Fibroblast of skin of back (primary cell): ENCODE measurements at places on chromosomes 4 and X.

DNA sequence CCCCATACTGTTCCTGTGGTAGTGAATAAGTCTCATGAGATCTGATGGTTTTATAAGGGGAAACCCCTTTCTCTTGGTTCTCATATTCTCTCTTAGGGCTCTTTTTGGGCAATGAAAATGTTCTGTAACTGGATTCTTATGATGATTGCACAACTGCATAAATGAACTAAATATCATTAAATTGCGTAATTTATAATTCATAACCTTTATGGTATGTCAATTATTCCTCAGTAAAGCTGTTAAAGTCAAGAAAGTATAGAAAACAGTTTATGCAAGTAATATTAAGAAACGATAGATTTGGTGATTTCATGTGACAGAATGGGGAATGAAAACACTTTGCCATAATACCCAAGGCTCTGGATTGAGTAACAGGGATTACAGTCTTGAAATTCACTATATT is 33.5 kb upstream of the SPANXD start:
- DNase-seq, result no peak

- DNase-seq, result no peak
Measured at GRCh38 chrX:139647597-139647996, 60.4 kb downstream of the MCF2 start.

GRCh38 chr4:102388611-102389010 is 43.3 kb upstream of the SLC39A8 start:
- DNase-seq, result no peak

DNA sequence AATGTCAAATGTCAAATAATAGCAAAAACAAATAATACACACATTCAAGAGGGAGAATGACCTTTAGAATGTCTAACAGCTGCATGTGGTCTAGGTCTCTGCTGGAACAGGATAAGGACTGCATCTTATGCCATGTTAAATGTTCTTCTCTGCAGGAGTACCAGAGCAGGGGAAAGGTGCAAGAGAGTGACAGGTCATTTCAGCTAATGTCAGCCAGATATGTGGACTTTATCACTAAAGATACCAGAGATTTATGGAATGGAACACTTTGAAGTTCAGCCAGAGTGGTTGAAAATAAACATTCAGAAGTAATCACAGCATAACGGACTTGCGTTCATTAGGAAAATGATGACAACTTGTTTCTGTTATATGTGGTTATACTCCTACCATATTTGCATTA is 24.3 kb downstream of the GRID2 start:
- DNase-seq, result no peak

DNA sequence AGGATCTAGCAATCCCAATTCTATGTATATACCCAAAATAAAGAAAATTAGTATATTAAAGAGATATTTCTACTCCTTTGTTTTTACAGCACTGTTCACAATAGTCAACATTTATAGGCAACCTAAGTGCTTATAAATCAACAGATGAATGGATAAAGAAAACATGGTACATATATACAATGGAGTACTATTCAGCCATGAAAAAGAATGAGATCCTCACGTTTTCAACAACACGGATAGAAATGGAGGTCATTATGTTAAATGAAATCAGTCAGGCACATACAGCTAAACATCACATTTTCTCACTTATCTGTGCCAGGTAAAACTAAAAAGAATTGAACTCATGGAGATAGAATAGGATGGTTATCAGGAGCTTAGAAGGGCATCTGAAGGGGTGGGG is 45.6 kb upstream of the PABPC5 start:
- no peak for DNase-seq

DNA sequence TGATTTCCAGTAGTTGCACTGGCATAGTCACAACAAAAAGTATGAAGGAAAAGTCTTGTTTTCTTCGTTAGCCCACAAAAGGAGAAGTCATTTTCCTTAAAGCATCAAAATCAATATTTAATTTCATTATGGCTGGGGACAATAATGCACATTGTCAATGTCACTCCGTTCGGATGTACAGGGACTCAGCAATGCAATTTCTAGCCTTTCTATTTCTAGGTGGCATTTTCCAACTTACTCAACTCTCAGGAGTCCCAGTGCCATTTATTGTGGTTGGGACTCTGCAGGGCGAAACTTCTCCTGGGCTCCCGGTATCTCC is 99.6 kb downstream of the CEP135 start:
- DNase-seq, result no peak

- DNase-seq, result no peak
Measured at GRCh38 chr4:4810092-4810774, 49.2 kb upstream of the MSX1 start.

DNA sequence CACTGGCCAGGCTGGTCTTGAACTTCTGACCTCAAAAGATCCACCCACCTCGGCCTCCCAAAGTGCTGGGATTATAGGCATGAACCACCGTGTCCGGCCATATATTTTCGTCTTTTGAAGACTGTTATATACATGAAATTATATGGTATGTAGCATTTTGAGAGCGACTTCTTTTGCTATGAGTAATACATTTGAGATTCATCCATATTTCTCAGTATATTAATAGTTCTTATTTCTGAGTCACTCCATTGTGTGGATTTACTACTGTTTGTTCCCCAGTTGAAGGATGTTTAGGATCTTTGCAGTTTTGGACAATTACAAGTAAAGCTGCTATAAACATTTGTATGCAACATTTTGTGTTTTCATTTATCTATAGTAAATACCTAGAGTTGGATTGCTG is 34.9 kb downstream of the GNL3L start:
- DNase-seq, result peak; percentile 53

DNA sequence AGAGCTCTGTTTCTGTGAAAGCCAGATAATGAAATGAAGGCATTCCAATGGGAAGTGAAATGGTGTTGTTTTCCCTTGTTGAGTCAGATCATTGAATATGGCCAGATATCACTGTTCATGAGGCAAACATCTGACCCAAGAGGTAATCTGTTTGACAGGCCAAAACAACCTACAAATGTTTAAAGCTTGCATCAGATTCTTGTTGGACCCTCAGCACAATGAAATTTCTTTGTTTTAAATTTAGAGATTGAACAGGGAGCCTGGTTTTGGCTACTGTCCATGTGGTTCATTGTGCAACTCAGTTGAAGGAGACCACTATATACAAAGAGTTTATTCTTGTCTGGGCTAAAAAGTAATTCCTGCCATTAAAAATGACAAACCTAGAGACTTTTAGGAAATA is 159.1 kb downstream of the AFF2 start:
- DNase-seq, result no peak
